ENCODE measurements at places on chromosomes 6 and 20.
A peak's percentile ranks its signal among the peaks of the same experiment; 100 is the strongest.

GRCh38 chr6:55578537-55579363 is at the start of gene HMGCLL1:
TSS of gene HMGCLL1 (minus strand) at chr6:55579192. CDS start at chr6:55579055, 137 bp downstream.
- DNase-seq: no peak

DNA sequence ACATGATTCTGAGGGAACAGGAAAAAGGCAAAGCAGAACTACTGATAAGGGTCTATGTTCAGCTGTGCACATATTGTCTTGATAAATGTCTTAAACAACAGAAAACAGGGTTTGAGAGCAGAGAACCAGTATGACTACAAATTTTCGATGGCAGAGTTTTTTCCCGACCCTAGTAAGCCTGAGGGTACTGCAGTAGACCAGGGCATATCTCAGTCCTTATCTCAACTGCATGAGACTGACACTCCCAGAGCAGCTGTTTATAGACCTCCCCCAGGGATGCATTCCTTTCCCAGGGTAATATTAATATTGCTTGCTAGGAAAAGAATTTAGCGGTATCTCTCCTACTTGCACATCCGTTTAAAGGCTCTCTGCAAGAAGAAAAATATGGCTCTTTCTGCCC is 1176.8 kb upstream of the ADGRB3 start:
- DNase-seq: no peak

DNA sequence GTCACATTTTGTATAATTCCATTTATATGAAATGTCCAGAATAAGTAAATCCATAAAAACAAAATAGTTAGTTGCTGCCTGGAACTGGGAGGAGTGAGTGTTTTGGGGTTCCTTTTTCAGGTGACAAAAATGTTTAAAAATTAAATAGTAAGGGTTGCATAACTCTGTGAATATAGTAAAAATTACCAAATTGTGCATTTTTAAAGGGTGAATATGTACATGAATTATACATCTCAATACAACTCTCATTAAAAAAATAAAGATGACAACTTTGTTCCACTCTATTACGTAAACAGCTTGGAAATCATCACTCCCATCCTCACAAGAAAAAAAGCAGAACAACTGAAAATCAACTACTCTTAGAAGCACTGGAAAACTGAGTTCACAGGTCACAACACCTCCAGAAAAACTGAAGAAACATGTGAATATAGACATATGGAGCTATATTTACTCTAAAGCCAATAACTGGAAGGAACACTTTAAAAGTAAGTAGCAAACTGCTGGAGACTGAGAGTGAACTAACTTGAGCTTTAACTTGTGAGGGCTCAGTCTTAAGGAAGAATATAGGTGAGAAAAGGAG is 40.0 kb downstream of the RANBP9 start:
- no peak for DNase-seq

DNA sequence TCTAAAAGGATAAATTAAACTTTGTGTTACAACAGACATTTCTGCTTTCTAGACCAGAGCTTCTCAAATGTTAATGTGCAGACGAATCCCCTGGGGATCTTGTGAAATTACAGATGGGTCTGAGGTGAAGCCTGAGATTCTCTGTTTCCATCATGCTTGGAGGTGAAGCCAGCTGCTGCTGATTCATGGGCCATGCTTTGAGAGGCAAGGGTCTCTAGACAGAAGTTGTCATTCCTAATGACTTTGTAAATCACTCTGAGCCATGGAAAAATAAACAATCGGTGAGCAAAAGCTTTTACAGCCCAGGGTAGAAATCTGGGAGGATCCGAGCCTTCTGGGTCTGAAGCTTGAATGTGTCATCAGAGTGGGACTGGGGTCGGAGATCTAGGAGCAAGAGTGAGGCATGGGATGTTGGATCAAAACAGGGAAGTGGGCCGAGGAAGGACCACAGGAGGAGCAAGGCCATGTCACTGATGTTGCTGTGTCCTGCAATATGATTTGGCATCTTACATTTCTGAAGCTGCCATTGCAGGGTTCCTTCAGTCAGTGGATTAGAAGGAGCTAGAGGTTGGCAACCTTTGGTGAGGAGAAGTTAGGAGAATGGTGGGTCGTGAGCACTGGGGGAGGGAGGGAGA is 77.3 kb downstream of the TRMT11 start:
- no peak for DNase-seq

GRCh38 chr6:13528777-13529343 is 41.5 kb upstream of the GFOD1 start:
- no peak for DNase-seq

DNA sequence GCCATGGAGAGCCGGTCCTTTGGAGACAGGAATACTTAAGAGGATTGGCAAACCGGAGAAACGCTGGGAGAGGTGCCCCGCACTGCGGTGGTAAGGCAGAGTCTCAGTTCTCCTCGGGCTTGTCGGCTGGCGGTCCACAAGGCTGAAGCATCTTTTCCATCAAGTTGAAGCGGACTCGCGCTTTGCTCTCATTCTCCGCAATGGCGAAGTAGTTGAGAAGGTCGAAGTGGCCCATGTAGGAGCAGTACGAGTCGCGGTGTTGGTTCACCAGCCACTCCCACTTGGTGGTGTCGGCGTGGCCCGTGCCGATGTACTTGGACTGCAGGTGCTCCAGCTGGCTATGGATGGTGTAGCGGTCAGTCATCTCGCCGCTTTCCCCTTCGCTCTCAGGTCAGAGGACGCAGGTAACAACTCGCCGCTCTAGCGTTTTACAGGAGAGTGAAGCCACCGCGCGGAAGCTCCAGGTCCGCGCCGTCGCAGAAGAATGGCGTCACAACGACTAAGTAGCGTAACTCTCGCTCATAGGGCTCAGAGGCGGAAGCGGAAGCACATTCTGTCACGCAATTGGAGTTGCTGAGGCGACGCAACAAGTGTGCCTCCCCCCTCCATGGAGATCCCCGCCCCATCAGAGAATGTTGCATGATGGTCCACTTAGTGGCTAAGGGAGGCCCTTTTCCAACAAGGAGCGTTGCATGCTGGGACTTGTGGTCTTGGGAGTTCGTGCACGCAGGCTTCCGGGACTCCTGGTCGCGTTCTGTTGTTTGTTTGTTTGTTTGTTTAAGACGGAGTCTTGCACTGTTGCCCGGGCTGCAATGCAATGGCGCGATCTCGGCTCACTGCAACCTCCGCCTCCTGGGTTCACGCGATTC is at the start of gene SF3B5:
TSS of gene SF3B5 (minus strand) at position 440 of the 869 bp plus-strand sequence. CDS start at position 364, 76 bp downstream.
- DNase-seq: peak; percentile 94

DNA sequence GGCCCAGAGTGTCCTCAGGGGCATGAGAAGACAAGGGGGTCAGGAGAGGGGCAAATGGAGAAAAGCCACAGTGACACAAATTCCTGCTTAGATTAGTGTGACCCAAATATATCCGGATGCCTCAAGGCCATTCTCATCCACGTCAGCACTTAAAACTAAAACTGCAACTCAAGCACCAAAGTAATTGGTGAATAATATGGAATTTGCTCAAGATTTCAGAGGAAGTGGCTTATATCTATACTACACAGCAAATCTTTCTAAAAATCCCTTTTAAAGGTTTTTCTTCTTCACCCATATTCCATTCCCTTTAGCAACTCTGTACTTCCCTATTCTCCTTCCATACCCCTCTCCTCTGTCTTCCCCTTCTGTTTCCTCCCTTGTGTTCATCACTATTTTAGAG is 15.2 kb downstream of the DEF6 start:
- DNase-seq: no peak

- DNase-seq: peak; percentile 42
Observed at GRCh38 chr20:11544029-11544678, 373.5 kb upstream of the BTBD3 start.

GRCh38 chr6:134147034-134147533 is 94.7 kb upstream of the SLC2A12 start:
- DNase-seq: no peak

DNA sequence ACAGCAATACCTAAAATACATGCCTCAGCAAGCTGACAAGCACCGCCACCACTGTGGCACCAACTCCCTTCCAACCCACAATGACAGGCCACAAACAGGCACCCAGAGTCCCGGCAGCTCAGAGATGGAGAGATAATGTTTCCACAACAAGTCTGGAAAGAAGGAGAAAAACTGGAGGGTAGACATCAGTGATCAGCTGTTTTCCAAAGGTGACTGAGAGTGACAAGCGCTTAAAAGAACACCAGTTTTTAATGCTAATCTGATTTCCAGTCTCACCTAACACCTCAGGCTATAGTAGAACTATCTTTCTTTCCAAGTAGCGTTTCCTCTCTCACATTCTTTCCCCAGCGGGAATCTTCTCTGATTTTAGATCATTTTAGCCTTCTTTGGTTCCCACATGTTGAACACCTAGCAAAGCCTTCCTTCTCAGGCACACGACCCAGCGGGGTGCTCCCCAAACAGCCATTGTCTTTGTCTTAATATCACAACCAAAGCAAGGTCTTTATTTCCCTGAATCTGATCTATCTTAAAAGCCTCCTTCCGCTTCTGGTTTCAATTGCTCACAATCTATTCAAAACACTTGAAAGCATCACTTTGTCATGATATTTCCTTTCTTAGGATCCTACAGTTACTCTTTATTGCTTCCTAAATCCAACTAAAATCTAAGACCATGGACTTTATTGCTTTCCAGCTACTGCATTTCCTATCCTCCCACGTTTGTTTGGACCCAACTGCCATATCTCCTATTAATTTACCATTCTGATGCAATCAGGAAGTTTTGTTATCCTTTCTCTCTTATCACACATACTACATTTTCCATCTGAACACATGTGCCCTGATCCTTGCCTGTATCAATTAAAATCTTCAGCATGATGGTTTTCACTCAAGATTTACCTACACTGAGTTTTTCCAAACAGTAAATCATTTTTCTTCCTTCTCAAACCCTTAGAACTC is 282.7 kb downstream of the ADGB start:
- DNase-seq: no peak

- DNase-seq: no peak
Observed at GRCh38 chr6:119347466-119348095, 2.0 kb downstream of the MAN1A1 start.

DNA sequence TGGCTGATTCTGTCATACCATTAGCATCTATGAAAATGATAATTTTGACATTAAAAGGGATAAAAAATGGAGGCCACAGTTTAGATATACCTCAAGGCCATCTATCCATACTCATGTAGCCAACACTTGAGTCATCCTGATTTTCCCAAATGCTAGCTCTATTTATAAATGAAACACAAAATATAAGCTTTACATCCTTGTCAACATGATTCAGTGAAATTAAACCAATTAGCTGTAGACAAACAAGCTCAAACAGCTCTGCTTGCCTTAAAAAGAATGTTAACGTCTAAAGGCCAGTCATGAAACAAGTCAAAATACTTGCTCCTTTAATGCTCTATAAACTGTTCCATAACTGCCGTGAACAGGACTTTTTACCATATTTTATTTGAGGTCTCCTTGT is 40.3 kb downstream of the ABRACL start:
- no peak for DNase-seq

- DNase-seq: no peak
Observed at GRCh38 chr6:159832946-159833345, 32.9 kb downstream of the PNLDC1 start.

GRCh38 chr6:30719356-30719755 is 796 bp upstream of the TUBB start:
- no peak for DNase-seq
